Natural killer cell (primary cell): ENCODE measurements at places on chromosomes 6 and 20. TPM values are rescaled to one million over a fixed set of nuclear protein-coding genes. Genes with fewer than 3 reads are reported as not detected.

The POM121L2 gene
- not detected for total RNA-seq

The SRMS gene
- 0.16 TPM for total RNA-seq

The RNF39 gene
- total RNA-seq: not detected

The OR2J3 gene
- total RNA-seq: not detected

The ZC3H12D gene
- total RNA-seq: 7.7 TPM

The LGSN gene
- total RNA-seq: not detected

The ZBTB12 gene
- 0.63 TPM for total RNA-seq

The TRAPPC3L gene
- total RNA-seq: not detected

The DLK2 gene
- not detected for total RNA-seq

The TMEM170B gene
- total RNA-seq: 2.5 TPM

The KCNQ2 gene
- total RNA-seq: not detected

The SHLD1 gene
- total RNA-seq: 12.2 TPM
